ENCODE measurements at places on chromosomes 2 and 18.

DNA sequence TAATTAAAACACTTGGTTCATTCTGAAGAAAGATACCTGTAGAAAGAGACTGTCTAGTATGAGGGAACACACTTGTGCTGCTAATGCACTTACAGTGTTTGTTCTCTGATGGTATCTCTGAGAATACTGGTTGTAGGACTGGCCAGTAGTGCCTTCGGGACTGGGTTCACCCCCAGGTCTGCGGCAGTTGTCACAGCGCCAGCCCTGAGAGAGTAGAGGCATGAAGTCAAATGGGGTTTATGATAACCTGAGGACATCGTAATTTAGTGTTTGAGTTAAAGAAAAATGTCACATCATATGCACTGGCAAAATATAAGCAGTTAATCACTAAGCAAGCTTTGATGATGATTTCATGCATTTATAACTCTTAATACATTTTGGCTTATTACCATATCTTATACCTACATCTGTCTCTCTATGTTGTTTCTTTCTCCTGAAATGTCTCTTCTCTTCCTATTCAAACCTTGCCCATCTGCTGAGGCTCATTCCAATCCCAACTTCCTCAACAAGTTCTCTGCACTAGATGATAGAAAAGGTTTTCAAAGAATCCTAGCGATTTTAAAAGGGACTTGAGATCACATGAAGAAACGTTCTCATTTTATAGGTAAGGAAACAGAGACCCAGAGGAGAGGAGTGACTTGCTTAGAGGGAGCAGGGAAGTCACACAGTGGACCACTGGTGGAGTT is 50.2 kb downstream of the ATIC start:
- DNase-seq = no peak

DNA sequence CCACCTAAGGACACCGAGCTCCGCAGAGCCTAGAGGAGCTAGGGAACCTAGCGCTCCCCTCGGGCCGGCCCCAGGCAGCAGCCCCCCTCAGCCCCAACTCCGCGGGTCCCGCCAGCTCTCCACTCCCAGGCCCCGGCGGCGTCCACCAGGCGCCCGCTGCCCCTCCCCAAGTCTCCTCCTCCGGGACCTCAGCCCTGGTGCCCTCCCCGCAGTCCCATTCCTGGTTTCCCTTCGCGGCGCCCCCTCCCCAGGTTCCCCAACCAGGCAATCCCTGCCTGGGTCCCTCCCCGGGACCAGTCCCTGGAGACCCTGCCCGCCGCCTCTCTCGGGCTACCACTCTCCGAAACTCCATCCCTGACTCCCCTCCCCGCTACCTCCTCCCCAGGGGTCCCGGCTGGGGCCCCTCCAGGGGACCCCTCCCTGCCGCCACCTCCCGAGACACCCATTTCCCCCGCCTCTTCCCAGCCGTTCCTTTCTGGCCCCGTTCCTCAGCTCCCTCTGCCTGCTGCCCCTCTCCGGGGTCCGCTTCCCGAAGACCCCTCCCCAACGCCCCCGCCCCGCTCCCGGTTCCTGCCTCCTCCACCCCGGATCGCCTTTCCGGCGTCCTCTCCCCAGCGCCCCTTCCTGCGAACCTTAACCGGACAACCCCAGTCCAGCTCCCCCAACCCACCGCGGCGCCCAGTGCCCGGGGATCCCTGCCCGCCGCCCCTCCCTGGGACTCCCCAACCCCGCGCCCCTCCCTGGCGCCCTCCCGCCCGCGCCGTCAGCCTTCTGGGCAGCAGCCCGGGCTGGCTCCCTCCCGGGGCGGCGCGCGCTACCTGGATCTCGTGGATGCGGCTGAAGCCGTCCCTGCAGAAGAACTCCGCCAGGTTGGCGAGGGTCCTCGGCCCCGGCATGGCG is 678 bp downstream of the CYP27C1 start:
- DNase-seq = no peak

GRCh38 chr2:212295571-212295970 is 243.0 kb downstream of the ERBB4 start:
- DNase-seq = no peak

DNA sequence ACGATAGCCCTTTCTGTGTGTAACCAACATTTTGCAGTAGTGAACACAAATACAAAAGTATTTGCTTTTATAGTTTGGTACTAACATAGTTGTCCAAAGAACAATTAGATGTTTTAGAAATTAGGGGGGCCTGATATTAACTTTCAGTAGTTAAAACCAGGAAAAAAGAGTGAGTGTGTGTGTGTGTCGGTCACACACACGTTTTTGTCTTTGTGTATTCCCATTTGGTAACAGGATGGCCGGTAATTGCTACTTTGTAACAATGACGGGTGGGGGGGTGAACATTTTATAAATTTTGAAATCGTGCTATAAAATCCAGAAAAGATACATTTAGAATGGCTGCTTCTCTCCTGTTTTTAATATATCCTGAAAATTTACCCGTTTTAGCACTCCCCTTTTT is 1.5 kb downstream of the PPIG start:
- no peak for DNase-seq

DNA sequence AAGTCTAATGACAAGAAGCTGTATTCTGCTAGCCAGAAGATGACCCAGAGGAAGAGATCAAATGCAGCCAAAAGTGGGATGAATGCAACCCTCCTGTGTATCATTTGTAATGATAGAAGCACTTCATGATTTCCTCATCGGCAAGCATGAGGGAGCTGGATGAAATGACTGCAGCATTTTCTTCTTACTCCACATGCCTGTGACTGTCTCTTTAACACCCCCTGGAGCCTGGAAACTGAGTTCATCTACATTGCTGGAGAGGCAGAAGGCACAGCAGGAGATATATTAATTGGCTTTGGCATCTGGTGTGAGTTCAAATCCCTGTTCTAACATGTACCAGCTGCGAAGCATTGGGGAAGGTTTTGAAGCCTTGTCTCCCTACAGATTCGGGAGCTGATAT is 37.7 kb downstream of the ID2 start:
- DNase-seq = no peak

- no peak for DNase-seq
Observed at GRCh38 chr2:9017411-9017810, 13.9 kb upstream of the MBOAT2 start.

GRCh38 chr2:232637866-232638583 is 4.6 kb downstream of the EFHD1 start:
- no peak for DNase-seq

All from hematopoietic multipotent progenitor cell treated with erythropoietin and hydrocortisone succinate and interleukin-3 and kit ligand, for 17 days (in vitro differentiated cells).